ENCODE measurements at places on chromosomes 7 and 10.

GRCh38 chr7:12594122-12594897, 23.8 kb downstream of the SCIN start:
- DNase-seq = no peak

DNA sequence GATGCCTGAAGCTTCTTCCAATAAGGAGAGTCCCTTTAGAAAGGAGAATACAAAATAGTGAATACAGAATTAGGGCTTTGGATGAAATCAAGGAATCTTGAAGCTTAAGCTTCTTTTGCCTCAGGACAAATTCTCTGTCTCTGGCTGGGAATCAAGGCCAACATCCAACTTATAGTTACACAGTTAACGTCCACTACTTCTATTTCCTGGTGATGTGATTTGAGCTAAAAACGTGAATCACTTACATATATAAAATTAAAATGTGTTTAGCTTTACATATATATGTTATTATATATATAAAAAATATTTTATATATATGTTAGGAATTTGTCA, 11.4 kb upstream of the INPP5F start:
- DNase-seq = no peak

- no peak for DNase-seq
Observed at GRCh38 chr10:110005719-110006118, 2.1 kb upstream of the ADD3 start.

DNA sequence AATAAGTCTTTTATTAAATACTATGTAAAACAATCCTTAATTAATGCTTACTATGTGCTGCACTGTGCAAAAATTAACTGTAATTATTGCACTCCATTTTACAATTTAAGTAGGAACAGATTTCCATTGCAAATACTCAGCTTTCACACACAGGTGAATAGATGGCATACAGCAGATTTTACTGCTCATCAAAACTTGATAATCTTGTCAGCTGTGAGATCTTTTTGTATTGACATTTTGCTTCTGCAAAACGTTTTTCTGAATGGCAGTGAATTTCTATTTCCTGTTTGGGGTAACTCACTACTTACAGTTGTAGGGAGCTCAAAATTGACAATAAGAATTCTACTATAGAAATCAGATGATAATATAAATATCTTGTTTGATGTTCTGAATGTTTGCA, 220.0 kb upstream of the MAGI2 start:
- no peak for DNase-seq

GRCh38 chr10:83076443-83076842, 1062.9 kb upstream of the GHITM start:
- no peak for DNase-seq

- no peak for DNase-seq
Observed at GRCh38 chr7:142795339-142795863, 24.6 kb downstream of the PRSS2 start.

- no peak for DNase-seq
Observed at GRCh38 chr7:12684733-12685132, 2.7 kb upstream of the ARL4A start.

DNA sequence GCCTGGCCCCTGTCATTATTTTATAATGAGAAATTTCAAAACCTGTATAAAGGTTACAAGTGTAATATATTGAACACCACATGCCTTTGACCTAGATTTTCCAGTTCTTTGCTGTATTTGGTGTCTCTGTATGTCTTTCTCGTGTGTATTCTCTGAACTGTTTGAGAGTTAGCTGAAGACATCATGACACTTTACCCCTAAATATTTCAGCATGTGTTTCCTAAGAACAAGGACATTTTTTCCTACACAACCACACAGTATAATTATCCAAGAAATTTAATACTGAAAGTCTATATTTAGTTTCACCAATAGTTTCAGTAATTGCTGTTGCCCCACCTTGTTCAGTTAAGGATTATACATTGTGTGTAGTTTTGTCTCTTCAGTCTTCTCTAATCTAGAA, 14.8 kb downstream of the ZRANB1 start:
- DNase-seq = no peak

DNA sequence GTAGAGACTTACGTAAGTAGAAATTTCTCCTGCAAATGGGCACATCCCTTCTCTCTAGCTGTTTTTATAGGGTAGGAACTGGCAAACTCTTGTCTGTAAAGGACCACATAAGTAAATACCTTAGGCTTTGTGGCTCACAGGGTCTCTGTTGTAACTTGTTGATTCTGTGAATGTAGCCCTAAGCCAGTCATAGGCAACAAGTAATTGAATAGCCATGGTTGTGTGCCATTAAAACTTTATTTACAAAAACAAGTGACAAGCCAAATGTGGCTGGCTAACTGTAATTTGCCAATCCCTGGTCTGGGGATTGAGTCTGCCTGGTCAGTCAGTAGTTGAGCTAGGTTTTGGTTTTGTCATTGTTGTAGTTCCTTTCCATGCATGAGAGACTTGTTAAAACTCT, 5.3 kb upstream of the KLF6 start:
- no peak for DNase-seq

DNA sequence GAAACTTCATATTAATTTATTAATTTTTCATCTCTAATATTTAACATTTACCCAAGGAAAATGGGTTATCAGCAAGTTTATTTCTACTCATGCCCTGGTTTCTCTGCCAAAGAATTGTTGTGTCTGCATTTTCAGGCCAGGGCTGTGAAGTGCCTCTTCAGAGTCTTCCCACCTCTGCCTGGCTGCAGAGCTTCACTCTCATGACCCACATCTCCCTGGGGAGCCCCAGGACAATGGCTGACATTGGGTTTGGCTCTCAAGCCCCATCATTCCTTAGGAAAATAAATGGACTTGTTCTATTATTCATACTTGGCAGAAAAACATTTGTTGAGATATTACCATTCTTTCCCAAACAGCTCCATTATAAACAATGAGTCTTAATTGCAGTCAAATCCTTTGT, 30.3 kb downstream of the CACNA2D1 start:
- DNase-seq = peak; percentile 51

- no peak for DNase-seq
Observed at GRCh38 chr10:133400624-133401424, 6.9 kb downstream of the MTG1 start.
